ENCODE measurements at places on chromosomes 4 and X.

DNA sequence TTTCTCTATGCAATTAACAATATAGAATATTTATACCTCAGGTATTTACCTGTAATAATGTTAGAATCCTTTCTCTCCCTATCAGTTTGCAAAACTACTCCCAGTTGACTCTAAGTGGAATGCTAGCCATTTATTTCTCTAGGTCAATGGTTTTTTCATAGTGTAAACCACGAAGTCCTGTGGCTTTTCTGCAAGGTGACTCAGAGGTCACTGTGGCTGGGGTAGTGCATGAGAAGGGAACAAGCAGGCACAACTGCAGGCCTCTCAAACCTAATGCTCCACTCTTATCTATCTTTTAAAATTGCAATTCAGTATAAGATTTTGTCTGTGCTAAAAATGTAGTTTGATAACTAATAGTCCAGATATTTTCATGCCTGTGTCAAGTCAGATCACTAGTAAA is 159.4 kb downstream of the ANTXR2 start:
- DNase-seq: no peak

DNA sequence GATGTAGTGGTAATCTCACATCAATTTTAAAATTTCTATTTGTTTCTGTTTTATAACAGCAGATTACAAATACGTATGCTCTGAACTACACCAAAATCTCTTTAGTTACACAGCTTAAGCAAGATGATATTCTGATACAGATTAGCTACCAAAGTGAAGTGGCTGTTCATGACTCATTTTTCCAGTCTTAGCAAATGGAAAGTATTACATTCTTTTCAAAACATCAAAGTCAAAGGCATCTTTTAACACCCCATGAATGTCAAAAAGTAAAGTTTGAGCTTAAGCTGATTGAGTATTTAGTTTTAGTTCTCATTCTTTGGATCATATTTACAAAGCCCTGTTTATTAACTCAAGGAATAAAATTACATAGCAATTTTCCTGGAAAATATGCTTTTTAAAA is 6.6 kb upstream of the HPGDS start:
- no peak for DNase-seq

- DNase-seq: no peak
Observed at GRCh38 chr4:73681776-73682175, 58.6 kb upstream of the CXCL8 start.

DNA sequence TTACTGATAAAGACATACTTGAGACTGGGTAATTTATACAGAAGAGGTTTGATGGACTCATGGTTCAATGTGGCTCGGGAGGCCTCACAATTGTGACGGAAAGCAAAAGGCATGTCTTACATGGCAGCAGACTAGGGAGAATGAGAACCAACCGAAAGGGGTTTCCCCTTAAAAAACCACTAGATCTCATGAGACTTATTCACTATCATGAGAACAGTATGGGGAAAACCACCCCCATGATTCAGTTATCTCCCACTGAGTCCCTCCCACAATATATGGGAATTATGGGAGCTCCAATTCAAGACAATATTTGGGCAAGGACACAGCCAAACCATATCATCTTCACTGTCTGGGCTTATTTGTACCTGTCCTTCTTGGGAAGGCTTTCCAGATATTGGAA is 22.8 kb upstream of the MUC7 start:
- no peak for DNase-seq

- DNase-seq: no peak
Observed at GRCh38 chrX:46209768-46210167, 335.5 kb downstream of the ZNF674 start.

- DNase-seq: no peak
Observed at GRCh38 chr4:105674011-105674410, 34.5 kb downstream of the INTS12 start.

GRCh38 chr4:29596228-29596627 is 1123.9 kb upstream of the PCDH7 start:
- DNase-seq: no peak

GRCh38 chr4:138239491-138239890 is 2.7 kb downstream of the SLC7A11 start:
- DNase-seq: no peak

DNA sequence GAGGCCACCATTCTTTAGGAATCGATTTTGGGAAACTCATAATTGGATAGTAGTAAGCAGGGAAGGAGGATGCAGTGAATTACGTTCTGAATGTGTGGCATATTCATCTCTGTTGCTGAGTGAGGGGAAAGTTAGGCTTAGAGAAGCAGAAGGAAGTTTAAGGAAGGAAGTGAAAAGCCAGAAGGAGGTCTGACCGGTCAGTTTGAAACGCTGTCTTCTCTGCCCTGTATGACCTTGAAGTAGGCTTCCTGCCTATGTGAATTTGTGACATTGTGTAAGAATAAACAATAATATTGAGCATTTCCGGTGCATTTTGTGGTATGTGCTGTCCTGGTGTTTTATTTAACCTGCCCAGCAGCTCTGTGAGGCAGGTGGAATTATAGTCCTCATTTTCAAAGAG is 67.3 kb downstream of the PDLIM5 start:
- no peak for DNase-seq

DNA sequence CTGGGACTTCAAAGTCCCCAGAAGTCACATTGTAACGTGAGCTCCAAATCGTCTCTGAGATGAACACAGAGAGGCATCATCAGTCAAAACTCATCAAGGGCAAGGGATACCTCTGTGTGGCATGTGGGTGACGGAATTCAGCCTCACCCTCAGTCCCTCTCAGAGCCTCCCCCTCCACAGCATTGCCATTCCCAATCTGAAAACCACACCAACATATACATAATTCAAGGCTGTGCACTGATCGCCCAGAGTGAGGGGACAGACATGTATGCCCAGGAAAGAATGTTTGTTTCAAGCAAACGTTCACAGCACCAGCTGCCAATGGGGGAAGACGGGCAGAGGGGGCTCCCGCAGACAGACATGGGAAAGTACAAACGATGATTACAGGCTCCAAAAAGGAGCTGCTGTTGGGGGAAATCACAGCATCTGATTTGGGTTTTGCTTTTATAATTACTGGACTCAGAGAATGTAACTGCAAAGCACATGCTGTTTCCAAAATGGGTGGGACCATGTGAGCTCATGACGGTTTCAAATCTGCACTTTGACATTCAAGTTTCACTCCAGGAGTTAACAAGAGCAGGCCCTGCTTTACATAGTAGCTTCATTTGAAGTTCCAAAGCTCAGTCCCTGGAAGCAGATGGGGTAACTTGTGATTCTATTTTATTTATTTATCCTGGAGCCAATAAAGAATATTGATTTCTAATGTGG is 88.3 kb downstream of the CLCN4 start:
- no peak for DNase-seq

DNA sequence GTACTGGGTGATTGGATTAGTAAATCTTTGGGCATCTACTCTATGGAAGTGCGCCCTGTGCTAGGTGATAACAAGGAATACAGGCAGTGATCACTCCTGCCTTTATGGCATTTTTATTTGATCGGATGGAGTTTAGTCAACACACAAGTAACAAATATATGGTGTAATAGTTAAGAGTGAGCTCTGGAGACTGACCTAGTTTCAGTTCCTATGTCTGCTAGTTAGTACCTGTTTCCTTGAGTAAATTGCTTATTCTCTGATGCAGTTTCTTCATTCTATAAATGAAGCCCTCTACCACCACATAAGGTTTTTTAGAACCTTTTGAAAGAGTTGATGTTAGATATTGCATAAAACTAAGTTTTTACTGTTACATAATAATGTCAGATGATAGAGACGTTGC is 134.6 kb downstream of the KDM6A start:
- DNase-seq: no peak

GRCh38 chr4:6342530-6343293 is 73.1 kb downstream of the WFS1 start:
- DNase-seq: no peak

- DNase-seq: no peak
Observed at GRCh38 chr4:156941940-156942548, 29.6 kb downstream of the PDGFC start.
